ENCODE measurements at places on chromosomes 5 and 9.

DNA sequence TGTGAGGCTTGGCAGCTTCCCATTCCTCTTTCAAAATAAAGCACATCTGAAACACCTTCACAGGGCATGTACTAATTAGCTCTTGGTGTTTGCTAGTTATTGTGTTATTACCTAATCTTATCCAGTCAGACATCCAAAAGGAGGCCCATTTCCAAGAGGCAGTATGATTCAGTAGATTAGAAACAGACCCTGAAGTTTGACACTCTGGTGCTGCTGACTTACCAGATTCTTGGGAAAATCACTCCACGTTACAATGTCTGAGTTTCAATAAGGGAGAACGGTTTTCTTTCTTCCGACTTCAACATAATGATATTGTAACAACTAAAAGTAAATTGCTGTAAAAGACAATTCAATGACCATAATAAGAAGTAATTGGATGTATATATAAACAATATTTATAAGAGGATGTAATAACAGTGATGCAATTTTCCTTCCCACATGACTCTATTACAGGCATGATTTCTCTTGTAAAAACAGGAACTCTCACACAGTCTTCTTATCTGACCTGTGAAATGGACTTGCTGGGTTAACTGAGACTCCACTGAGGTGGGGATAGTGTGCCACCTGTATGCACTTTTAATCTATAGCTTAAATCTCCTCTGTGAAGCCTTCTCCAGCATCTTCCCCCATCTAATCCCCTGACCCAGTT is 181.3 kb upstream of the ELL2 start:
- peak; percentile 78 for DNase-seq

DNA sequence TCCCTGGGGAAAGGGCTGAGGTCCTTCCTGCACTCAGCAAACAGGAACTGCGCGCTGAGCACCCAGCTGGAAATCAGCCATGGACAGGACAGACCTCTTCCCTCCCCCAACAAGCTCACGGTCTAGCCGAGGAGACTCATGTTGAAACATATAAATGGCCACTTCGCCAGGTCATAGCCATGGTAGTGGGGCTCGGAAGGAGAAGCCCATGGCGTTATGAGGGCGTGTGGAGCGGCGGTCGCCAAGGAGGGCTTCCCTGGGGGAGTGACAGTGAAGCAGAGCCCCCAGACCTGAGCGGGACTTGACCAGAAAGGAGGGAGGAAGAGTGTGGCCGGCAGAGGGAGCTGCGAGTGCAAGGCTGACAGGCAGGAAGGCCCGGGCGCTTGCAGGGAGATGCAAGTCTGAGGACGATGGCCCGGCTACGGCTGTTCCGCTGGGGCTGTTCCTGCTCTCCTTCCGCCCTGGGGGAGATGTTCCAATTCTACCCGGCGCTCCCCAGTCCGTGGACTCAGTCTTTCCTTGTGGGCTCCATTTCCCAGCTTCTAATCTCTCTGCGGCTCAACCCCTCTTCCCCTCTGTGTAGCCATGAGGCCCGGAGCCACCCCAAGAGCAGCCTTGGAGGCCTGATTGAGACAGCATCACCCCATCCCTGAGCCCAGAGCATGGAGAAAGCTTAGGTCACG is 43.9 kb upstream of the PRRC2B start:
- peak; percentile 25 for DNase-seq

- DNase-seq = peak; percentile 32
These were observed 19.0 kb downstream of the TMEM8B start for GRCh38 chr9:35847792-35848572.

- DNase-seq = no peak
These were observed 148.1 kb downstream of the EBF1 start for GRCh38 chr5:158951436-158952247.

DNA sequence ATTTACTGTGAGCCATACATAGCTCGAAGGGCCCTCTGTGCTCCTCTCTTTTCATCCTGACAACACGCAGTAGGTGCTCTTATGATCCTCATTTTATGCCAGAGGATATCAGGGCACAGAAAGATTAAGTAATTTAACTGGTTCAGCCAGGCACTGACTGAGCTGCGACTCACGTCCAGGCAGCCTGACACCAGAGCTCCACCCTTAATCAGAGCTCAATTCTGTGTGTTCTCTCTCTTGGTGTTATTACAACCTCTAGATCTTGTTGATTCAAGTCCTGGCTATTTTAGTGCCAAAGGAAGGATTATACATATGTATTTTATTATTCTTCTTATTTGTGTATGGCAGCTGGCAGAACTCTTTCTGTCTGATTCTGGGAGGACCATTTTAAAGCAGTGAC is 59.7 kb downstream of the OSMR start:
- no peak for DNase-seq

DNA sequence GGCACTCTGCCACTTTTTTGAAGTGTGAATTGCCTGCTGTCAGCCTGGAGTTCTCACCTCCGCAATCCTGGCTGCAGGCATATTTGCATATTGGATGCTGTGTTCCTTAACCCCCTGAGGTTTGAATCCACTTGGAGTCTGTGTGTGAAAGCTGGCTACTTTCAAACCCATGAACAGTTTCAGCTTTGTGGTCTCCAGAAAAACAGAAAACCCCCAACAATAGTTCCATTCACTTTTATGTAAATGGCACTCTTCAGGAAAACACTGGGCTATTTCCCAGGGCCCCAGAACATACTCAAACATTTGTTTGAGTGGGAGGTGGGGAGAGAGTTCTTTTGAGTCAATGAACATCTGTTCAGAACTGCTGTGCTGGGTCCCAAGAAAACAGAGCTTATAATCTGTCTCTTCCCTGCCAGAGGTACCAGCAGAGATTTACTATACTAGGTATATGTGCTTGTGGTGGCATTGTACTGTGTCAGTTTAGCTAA is 5.0 kb downstream of the NUDT2 start:
- DNase-seq = no peak

DNA sequence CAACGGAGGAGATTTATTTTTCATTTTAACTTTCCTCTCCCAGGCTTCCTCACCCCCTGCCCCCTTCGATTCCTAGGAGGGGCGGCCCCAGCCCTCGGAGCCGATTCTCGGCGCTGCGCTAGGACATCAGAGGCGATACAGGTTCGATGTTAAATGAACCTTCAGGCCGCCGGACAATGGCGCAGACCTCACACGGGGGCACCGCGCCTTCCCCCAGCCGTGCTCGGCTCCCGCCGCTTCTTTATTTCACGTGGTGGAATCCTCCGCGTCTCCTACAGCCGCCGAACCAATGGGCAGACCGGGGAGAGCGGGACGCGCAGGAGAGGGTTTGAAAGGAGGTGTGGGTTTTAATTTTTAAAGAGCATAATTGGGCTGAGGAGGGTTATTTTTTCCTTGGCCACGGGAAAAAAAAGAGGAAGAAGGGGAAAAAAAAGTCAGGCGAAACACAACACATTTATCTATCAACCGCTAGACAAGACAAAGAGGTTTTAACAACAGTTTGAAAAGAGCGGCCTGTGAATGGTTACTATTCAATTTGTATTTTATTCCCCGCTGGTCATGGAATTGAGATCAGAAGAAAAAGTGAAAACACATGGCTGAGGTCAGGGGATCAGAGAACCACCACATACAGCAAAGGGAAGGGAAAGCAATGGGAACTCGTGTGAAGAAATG is 126.8 kb downstream of the TMEM174 start:
- DNase-seq = no peak

Data from fibroblast of skin of left biceps (primary cell).